ENCODE measurements at places on chromosomes 11 and 22.

DNA sequence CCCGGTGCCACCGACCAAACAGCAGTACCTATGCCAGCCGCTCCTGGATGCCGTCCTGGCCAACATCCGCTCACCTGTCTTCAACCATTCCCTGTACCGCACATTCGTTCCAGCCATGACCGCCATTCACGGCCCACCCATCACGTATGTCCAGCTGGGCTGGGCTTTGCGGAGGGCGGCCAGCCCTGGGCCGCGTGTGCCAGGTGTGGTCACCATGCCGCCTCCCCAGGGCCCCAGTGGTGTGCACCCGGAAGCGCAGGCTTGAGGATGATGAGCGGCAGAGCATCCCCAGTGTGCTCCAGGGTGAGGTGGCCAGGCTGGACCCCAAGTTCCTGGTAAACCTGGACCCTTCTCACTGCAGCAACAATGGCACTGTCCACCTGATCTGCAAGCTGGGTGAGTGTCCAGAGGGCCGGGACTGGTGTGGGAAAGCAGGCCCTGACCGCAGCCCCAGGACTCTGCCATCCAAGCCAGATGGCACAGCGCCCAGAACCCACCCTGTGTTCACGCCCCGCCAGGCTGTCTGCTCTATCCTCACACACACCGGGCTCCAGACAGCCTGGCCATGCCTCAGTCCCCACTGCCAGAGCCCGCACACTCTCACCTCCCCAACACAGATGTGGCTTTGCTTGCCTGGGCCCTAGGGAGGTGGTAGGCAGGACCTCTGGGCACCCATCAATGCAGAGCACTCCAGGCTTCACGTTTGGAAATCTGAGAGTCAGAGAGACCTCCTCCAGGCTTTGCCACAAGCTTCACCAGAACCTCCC, 77.6 kb downstream of the MED15 start:
- no peak for DNase-seq

DNA sequence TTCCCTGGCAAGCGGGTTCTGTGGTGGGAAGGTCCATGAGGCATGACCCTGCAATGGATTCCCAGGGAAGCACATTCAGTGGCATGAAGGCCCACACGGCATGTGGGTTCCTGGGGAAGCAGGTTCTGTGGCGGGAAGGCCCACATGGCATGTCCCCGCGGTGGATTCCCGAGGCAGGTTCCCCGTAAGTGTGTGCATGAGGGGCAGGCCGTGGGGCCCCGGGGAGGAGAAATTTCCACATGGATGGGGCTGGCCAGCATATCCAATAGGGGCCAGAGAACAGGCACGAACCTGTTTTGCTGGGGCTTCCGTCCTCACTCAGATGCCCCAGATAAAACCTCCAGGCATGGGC, 83.7 kb downstream of the PHF21B start:
- DNase-seq: no peak

DNA sequence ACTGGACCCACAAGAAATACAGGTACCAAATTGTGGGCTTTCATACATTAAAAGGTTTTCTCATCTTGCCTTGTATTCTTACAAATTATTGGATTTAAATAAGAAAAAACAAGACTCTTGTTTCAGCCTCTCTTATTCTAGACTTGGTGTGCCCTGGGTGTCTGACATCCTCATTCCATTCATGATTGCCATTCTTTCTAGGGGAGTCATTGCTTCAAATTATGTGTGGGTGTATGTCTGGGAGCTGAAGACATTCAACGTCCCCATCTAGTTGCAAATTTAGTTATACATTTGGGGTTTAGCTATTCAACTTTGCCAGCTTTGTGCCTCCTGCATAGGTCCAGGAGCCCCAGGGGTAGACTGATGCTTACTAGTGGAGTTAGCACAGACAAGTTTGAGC, 18.1 kb downstream of the MAML2 start:
- no peak for DNase-seq

- no peak for DNase-seq
Measured at GRCh38 chr22:40628354-40629042, 8.0 kb downstream of the MRTFA start.

DNA sequence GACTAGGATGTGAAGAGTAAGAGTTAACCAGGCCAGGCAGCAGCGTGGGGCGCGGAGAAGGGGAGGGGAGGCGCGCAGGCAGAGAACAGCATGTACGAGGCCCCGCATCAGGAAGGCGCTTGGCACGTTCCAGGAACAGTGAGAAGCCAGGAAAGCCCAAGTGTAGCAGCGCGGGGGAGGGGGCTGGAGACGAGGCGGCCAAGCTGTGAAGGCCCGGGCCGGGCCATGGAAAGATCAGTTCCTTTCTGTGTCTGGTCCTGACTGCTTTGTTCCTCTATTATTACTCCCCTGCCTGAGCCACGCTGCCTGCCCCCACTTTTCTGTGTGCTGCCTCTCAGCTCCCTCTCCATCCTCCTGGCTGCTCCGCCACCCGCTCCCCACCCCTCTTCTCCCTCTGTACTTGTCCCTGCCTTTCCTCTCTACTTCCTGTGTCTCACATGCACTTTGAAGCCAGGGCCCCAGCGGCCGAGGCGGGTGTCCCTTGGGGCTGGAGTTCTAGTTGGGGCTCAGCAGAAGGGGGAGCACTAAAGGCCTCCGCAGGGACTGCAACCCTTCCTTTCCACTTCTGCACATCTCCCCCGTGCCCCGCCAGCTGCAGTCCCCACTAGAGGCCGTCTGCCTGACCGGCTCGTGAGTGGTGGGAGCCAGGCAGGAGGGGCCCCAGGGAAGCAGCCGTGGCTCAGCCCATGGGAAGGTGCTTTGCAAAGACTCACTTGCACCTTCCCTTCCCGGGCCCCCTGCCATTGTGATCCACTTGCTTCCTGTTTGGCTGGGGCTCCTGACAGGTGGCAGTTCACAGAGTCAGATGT, 63.7 kb downstream of the PRDM11 start:
- no peak for DNase-seq

GRCh38 chr22:33579448-33580093, 340.7 kb downstream of the LARGE1 start:
- peak; percentile 6 for DNase-seq

DNA sequence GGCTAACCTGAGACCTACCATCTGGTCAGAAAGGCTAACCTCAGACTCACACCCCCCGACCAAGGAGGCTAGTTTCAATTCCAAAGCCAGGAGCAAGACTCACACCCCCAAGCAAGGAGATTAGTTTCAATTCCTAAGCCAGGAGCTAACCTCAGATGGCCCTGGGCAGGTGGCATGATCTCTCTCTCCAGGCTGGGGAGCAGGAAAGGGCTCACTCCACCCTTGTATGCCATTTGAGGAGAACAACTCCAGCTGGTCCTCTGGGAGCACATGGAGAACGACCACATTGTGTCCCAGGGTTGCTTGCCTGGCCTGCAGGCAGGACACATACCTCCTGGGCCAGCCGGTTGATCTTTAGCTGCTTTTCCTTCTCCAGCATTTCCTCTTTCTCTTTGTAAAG, 32.6 kb downstream of the USH1C start:
- no peak for DNase-seq

GRCh38 chr11:22742157-22742613, 75.8 kb downstream of the GAS2 start:
- DNase-seq: no peak

DNA sequence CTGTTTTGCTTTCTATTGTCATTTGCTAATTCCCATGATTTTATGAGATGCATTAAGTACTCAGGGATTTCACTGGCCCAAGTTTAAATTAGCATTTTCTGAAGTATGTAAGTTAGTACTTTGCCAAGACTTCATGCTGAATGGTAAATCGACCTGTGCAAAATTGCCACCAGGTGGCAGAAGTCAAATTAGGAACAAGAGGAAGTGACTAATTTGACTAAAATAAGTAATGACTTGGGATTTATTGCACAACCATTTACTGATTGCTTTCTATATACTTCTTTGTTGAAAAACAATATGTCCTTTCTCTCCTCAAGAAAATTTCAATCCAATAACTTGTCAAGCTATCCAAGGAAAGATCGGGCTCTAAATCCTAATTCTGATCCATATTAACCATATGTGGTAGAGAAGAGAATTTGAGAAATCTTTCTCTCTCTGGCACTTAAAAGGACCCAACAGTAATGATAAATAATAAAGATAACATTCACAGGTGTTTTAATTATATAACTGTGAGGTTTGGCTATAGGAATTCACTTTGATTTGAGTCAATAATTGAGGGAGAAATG, 253.7 kb upstream of the CHORDC1 start:
- no peak for DNase-seq

GRCh38 chr11:13784855-13785254, 116.4 kb downstream of the FAR1 start:
- DNase-seq: no peak

- peak; percentile 41 for DNase-seq
Measured at GRCh38 chr11:34105957-34106504, 602 bp downstream of the NAT10 start.

- no peak for DNase-seq
Measured at GRCh38 chr22:43154887-43155536, 3.7 kb downstream of the TSPO start.

DNA sequence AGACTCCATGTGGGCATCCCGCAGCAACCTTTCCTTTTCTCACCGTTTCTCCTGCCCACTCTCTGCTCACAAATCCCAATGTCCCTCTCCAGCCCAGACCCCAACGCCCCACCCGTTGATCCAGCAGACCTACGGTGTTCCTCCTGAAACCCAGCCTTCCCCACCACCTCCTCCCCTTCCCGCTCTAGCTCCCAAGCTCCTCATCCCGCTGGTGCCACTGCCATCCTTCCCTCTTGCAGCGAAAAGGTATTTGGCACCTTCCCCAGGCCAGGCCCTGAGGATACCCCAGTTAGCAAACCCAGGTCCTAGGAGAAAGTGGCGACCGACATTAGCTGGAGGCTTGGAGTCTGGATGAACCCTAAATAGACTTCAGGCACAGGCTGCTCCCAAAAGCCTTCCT, 84.0 kb upstream of the RTL6 start:
- DNase-seq: no peak

- no peak for DNase-seq
Measured at GRCh38 chr11:83681906-83682610, 395.9 kb upstream of the CCDC90B start.

DNA sequence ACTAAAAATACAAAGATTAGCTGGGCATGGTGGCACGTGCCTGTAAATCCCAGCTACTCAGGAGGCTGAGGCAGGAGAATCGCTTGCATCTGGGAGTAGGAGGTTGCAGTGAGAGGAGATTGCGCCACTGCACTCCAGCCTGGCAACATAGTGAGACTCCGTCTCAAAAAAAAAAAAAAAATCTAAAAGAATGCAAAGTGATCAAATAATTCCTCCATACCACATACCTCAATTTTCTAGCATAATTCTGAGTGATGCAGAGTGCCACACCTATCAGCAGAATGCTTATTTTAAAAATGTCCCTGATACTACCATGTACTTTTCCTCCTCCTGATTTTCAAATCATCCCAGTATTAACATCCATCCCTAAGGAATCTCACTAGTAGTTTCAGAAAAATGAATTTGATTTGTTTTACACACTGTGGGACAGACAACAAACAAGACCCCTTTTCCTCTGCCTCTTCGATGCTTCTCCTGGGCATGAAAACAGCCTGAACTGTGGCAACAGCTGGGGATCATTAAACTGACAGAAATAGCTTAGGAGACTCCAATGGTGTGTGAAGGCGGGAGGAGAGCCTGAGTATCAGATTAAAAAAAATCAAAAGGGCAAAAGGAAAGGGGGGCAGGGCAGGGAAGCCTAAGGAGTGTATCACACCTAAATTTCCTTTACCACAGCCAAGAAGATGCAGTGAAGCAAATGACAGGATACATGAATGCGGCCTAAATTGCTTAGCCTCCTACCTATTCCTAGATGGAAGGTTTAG, 114.7 kb downstream of the SGSM3 start:
- DNase-seq: no peak

DNA sequence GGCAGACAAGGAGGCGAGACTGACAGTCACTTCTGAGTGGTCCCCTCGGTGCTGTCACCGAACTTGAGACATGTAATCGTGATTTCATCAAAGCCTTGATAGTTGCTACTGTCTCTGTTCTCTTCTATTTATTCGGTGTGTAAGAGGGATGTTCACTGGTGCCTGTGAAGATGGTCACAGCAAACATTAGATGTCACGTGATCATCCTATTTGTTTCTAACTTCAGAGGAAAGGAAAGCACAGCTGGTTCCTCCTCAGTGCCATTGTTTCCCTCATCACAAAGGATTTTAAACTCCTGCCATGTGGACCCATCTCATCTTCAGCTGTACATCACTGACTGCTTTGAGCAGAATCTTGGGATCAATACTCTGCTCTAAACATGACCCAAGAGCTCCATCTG, 73.1 kb upstream of the CLMP start:
- DNase-seq: no peak

- DNase-seq: no peak
Measured at GRCh38 chr11:110886288-110886970, 174.2 kb upstream of the ARHGAP20 start.

GRCh38 chr11:124276081-124276480, 19.9 kb downstream of the OR8G5 start:
- DNase-seq: no peak

GRCh38 chr11:117223741-117224689, 7.9 kb downstream of the PCSK7 start:
- DNase-seq: peak; percentile 71

GRCh38 chr22:37818409-37819104, 4.6 kb upstream of the GALR3 start:
- peak; percentile 27 for DNase-seq

- no peak for DNase-seq
Measured at GRCh38 chr11:29173660-29174062, 843.2 kb downstream of the KCNA4 start.

GRCh38 chr11:38460896-38461295, 1862.9 kb upstream of the RAG2 start:
- DNase-seq: no peak

- no peak for DNase-seq
Measured at GRCh38 chr11:9367551-9367950, 16.9 kb upstream of the IPO7 start.

Data from hematopoietic multipotent progenitor cell treated with erythropoietin and hydrocortisone succinate and interleukin-3 and kit ligand, for 15 days (in vitro differentiated cells).